Stimulated activated CD4-positive, alpha-beta T cell treated with anti-CD3 and anti-CD28 coated beads, TNF-alpha, amount 100 ng/mL, for 4 hours (primary cell): ENCODE measurements at places on chromosomes 11 and 22.
A peak's percentile ranks its signal among the peaks of the same experiment; 100 is the strongest.

GRCh38 chr22:41537203-41537602, 7.1 kb downstream of the POLR3H start:
- DNase-seq: no peak

GRCh38 chr11:59112494-59112893, 5.5 kb downstream of the FAM111B start:
- DNase-seq: no peak

DNA sequence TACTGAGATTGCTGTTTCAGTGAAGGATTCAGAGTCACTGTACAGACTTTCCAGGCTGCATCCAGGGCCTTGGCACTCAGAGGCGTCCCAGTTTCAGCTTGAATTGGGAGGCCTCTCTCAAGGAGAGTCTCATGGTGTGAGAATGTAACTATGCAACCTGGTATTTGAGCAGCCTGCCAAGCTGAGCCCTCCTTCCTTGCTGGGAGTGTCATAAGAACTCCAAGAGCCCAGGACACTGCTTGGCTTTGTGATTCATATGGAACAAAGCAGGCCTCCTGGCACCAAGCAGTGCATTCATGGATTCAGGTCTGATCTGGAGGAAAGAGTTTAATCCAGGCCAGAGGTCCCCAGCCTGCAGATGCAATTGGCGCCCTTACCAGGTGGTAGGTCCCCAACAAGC, 171.7 kb downstream of the DBX1 start:
- DNase-seq: no peak

DNA sequence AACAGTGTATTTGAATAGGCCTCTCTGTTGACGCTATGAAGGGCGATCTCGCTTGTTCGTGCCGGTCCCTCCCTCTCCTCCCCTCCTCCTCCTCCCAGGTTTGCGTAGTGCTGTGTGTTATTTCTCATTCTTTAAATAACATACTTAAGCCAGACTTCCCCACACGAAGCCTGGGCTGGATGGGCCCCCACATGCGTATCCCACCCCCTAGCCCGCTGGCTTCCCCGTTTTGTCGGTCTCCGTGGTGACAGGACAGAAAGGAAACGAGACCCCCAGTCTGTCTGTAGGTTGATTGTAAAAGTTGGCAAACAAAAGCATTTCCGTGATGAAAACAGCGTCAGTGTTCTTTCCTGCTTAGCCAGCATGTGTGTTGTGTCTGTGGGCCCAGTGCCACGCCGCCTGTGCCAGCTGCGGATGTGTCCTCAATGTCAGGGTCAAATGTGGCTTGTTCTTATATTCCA, 27.3 kb downstream of the FAM118A start:
- DNase-seq: no peak

DNA sequence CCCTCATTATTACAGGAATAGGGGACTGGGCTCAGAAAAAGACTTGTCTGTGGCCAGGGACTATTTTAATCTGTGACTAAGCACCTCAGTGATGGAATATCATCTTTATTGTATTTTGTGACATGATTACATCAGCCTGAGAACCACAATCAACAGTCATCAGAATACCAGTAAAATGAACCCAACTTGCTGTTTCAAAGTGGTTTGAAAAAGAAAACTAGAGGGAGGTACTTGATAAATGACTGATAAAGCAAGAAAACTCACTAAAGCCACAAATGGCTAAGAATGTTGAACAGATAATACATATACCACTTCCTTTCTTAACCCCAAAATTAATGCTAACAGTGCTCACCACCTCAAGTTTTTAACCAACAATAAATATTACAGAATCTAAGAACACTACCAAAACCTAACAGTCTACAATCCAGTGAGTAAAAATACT, 155.7 kb downstream of the ATG16L2 start:
- DNase-seq: no peak

- no peak for DNase-seq
Measured at GRCh38 chr22:47209040-47209514, 446.6 kb downstream of the TBC1D22A start.

DNA sequence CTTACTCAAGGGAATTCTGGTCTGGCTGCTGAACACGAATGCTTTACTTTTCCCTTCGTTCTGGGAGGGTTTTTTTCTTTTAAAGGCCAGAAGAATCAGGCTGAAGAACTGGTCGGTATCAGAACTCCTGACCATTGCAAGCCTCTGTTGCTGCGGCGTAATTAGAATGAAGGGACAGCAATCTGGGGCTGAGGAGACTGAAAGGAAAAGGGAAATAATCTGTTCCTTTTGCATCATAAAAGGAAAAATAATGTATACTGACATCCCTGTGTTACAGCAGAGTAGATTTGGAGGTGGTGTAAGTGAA, 670 bp downstream of the SC5D start:
- DNase-seq: no peak

DNA sequence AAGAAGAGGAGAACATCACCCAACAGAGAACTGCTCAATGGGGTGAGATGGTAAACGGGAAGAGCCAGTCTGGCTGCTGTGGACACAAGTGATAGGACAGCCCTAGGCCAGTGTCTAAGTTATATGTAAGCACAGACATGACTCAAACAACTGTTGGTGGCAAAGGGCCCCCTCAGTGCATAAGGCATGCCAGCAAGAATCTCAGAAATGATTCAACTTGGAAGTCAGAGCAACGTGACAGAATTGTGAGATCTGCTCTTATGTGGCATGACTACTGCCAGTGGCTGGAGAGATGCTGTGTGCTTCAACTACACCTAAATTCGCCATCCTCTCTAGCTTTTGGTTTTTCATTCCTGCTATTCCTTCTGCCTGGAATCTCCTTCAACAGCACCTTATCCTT, 7.4 kb downstream of the SLN start:
- no peak for DNase-seq

GRCh38 chr11:61603667-61604066, 22.8 kb upstream of the SYT7 start:
- no peak for DNase-seq

GRCh38 chr11:65524741-65525545, at the start of gene SCYL1:
Gene SCYL1 (plus strand): TSS chr11:65525083. CDS start chr11:65525154, 71 bp downstream.
- peak; percentile 75 for DNase-seq

- DNase-seq: no peak
Measured at GRCh38 chr11:112226831-112227401, 688 bp downstream of the PTS start.

DNA sequence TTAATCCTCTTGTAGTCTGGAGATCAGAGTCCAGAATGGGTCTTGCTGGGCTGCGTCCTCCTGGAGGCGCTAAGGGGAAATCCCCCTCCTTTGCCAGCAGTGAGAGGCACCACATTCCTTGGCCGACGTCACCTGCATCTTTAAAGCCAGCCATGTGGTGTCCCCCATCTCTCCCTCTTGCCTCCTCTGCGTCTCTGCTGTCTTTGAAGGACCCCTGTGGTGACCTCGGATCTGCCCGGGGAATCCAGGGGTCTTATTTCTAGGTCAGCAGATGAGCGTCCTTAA, 27.2 kb upstream of the PARVB start:
- DNase-seq: no peak

DNA sequence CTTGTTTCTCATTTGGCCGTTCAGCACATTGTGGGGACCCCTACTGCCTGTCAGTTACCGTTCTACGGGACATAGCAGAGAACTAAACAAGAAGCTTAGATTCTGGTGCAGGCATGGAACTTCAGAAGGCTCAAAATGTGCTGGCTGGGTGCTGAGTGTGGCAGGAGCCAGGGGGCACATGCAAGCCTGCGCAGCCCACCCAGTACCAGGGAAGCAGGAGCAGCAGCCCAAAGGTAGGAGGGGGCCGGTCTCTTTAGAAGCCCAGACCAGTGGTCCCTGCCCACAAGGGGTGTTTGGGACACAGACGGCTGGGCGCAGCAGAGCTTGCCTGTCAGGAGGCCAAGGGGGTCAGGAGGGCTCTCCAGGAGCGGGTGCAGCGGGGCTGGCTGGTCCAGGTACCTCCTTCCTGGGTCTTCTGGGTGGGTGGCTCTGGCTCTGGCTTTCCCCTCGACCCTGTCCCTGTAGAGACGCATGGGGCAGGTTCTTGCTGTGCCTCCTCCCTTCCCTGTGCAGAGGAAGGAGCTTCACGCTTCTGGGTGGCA, 2.2 kb downstream of the PTDSS2 start:
- no peak for DNase-seq

DNA sequence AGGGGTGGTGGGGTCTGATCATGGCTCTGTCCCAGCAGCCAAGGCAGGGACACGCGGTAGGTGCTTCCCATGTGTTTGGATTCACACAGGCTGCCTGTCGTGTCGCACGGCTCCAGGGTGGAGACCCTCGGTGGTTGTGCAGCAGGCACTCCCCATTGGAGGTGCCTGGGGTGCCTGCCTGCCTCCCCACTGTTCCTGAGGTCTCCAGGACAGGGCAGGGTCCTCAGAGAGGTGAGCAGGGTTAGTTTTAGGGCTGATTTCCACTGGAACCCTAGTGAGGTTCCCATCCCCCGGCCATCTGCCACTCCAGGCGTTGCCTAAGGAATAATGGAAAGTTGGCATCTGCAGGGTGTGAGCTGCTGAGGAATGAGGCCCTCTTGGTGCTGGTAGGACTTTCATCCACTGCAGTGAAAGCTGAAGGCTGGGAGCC, 32.3 kb downstream of the OSBPL5 start:
- DNase-seq: no peak

DNA sequence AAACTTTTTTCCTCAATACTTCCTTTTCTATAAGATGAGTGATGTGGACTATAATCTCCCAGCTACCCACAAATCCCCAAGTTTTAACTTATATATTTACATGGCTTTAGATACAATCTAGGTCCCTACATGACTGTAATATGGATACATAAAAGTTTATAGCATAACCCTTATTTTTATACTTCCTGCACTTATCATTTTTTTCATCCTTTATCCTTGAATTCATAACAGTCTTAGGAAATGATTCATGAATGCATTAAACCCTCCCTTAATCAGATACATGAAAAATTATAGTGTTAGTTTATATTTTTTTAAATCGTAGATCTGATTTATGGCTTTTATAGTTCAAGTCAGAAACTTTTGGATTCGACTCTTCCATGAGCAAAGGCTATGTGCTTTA, 195.8 kb downstream of the MAML2 start:
- DNase-seq: no peak

GRCh38 chr11:107222916-107223460, 204.7 kb upstream of the GUCY1A2 start:
- no peak for DNase-seq

GRCh38 chr11:68610452-68611116, 73.8 kb upstream of the GAL start:
- DNase-seq: no peak

- no peak for DNase-seq
Measured at GRCh38 chr11:102007567-102008437, 39.4 kb upstream of the CFAP300 start.

GRCh38 chr11:8392166-8392565, 128.5 kb upstream of the LMO1 start:
- DNase-seq: no peak

DNA sequence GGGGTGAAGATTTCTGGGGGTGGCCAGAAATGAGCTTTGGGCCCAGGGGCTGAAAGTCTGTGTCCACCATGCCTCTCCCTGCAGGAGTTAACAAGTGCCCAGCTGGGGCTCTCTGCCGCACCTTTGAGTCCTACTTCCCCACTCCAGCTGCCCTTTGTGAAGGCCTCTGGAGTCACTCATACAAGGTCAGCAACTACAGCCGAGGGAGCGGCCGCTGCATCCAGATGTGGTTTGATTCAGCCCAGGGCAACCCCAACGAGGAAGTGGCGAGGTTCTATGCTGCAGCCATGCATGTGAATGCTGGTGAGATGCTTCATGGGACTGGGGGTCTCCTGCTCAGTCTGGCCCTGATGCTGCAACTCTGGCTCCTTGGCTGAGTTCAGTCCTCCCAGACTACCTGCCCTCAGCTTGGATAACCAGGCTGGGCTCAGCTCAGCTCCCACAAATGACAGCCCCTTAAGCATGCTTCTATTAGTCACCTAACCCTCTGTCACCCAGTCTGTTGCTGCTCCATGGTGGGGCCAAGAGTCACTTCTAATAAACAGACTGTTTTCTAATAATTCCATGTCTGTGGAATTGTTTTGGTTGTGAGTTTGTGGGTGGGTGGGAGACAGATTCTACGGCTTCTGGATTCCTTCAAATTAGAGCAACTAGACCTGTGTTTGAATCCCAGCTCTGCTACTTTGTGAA, 3.0 kb upstream of the INPPL1 start:
- DNase-seq: no peak

- DNase-seq: no peak
Measured at GRCh38 chr11:19307498-19307897, 66.8 kb upstream of the E2F8 start.

- no peak for DNase-seq
Measured at GRCh38 chr22:45632791-45633515, 38.7 kb upstream of the ATXN10 start.

- DNase-seq: no peak
Measured at GRCh38 chr11:11973361-11973800, 35.0 kb downstream of the DKK3 start.

DNA sequence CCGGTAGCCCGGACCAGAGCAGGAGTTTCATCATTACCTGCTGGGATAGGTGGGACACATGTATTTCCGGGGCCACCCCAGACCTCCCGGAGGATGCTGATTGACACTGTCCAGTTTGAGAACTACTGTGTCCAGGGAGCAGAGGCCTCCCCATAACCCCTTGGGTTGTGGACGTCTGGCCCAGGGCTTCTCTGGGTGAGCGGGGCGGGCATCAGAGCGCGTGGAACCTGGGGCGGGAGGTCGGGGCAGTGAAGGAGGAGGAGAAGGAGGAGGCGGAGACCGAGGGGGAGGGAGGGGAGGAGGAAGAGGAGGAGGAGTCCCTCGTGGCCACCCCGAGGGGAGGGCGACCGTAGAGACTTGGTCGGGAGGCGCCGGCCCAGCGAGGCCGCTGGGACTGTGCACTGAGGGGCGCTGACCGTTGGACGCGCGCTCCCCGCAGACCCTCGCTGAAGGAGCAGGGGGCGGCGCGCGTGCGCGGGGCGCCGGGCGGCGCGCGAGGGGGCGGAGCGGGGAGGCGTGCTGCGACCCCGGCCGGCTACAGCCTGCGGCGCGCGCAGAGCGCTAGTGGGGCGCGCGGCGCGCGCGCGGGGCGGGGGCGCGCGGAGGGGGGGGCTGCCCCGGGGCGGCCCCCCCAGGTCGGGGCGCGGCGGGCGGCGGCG, at the start of gene GRK3:
TSS of gene GRK3 (plus strand) at position 356 of the 659 bp plus-strand sequence. CDS start 366 bp downstream, outside the sequence.
- peak; percentile 31 for DNase-seq

- no peak for DNase-seq
Measured at GRCh38 chr11:12461516-12461915, 84.1 kb downstream of the PARVA start.

DNA sequence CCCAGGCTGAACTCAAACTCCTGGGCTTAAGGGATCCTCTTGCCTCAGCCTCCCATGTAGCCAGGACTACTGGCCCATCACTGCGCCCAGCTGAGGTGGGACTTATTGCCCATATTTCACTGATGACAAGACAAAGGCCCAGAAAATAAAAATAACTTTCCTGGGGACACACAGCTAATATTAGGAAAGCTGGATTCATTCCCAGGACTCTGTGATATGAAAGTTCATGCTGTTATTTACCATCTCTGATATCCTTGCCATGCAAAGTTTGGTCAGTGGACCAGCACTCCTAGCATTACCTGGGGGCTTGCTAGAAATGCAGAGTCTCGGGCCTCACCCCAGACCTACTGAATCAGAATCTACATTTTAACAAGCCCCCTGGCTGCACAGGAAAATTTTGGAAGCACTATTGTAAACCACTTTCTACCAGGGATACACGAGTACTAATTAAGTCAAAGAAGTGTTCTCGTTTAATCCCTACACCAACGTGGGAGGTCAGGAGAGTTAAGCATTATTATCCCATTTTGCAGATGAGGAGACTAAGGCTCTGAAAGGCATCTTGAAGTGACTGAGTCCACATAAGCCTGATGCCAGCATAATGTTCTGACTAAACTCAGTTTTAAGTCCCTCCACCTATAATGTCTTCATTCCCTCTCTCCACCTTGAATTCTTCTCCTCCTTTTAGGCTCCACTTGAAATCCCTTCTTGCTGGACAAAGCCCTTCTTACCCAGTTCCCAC, 2.5 kb upstream of the FAM83F start:
- DNase-seq: no peak
